ENCODE measurements at places on chromosomes 12 and 14.
A peak's percentile ranks its signal among the peaks of the same experiment; 100 is the strongest.

DNA sequence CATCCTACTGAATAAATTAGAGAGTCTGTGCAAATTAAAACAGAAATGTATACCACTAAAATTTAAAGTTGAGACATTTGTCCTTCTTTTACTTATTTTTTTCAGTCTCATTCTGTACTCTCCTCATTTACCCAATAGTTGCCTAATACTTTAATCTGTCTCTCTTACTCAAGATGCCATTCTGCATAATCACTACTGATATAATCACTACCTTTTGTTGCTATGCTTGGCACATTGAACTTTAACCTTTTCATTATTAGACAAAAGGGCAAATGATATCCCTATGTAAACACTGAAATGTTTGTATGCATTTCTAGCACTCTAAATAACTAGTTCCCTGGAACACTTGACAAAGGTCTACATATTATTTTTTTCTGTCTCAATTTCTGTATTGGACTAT, 1108.3 kb upstream of the FLRT2 start:
- DNase-seq = no peak

- DNase-seq = no peak
Measured at GRCh38 chr14:102471921-102472790, 37.4 kb downstream of the ANKRD9 start.

DNA sequence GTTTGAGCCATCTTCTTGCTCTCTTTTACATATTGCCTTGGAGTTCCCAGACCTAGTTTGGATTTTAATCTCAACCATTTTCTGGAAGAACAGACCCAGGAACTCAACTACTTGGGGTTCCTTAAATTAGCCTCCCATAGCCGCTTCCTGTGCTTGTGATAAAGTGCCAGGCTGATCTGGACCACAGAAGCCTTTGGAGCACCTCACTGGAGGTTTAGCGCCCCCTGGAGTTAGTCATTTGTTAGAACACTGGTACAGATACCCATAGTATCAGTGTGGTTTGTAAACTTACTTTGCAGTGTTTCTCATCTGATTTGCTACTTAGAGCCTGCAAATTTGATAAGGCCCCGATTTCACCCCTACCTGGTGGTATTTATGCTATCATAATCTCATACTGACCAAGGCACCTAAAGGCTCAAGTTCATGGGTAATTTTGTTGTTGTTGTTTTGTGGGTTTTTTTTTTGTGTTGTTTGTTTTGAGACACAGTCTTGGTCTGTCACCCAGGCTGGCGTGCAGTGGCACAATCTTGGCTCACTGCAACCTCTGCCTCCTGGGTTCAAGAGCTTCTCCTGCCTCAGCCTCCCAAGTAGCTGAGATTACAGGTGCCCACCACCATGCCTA, 3.7 kb downstream of the UNC119B start:
- no peak for DNase-seq

GRCh38 chr12:71746974-71747611, 7.6 kb upstream of the RAB21 start:
- DNase-seq = no peak

DNA sequence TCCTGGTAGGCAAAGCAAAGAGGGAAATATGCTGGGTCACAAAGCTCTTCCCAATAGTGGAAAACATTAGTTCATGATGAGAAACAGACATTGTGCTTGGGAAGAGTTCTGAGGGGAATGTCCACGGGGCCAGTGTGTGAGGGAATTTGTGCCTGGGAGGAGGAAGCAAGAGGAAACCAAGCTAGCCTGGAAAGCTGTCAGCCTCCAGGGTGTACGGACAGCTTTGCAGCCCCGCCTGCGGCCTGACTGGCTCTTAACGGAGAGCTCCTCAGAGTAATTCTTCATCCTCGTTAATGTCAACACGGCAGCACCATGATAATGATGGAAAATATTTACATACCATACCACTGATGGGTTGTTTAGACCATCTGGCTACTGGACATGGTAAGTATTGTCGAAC, 32.4 kb downstream of the PITPNM2 start:
- no peak for DNase-seq

DNA sequence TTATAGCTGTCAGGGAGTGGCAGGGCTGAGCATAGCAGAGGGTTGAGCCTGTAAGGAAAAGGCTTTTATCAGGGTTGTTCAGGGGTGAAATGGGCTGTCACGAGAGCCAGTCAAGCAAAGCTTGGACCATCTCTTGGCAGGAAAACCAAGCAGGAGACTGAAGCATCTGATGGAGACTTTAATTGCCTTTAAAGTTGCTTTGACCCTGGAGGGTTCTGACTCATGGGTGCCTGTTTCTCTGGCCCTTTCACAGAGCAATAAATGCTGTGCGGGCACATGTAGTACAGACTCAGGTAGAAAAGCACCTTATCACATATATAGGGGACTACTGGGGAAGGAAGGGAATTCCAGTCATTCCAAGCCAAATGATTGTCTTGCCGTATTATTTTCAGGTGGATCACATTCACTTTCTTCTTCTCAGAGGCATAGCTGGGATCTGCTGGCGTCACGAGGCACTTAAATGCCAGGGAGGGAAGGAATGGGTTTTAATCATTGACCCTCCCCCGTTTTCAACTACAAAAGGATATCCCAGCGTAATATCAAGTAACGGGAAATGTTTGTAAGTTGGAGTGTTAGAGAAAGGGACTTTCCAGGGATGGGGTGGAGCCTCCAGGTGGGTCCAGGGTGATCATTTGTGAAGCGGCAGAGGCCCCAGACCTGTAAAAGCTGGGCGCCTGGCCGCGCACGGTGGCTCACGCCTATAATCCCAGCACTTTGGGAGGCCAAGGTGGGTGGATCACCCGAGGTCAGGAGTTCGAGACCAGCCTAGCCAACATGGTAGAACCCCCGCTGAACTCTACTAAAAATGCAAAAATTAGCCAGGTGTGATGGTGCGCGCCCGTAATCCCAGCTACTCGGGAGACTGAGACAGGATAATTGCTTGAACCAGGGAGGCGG, 34.9 kb downstream of the PLEKHD1 start:
- peak; percentile 7 for DNase-seq

DNA sequence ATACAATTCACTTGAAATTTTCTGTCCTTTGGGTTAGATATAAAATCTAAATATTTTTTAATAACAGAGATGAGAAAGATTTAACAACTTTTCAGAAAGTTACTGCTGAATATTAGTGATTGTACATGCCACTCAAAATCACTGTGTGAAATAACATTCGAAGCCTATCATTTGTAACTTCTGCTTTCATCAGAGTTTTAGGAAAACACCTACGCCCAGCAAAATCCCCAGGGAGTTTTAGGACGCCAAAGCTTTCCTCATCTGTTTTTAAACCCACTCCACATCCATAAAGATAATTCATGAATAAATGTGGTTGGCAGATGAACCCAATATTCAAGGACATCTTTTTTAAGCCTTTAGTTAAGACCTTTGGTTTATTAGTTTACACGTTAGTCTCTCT, 23.9 kb downstream of the TC2N start:
- no peak for DNase-seq

DNA sequence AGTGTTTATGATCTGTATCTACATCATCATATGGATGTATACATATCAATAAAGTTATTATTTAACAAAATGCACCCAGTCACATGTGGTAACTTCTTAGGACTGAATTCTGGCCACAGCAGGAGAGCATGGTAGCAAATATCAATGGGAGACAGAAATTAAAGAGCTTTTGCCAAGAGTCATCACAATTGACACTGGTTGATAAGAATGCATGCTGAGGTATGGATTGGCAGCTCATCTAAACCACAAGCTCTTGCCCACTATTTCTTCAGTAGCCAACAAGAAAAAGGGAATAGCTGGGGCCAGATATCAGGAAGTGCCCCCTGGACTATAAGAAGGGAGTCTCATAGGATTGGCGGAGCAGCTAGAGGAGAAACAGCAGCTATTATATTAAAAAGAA, 9.4 kb upstream of the PTGR2 start:
- no peak for DNase-seq

DNA sequence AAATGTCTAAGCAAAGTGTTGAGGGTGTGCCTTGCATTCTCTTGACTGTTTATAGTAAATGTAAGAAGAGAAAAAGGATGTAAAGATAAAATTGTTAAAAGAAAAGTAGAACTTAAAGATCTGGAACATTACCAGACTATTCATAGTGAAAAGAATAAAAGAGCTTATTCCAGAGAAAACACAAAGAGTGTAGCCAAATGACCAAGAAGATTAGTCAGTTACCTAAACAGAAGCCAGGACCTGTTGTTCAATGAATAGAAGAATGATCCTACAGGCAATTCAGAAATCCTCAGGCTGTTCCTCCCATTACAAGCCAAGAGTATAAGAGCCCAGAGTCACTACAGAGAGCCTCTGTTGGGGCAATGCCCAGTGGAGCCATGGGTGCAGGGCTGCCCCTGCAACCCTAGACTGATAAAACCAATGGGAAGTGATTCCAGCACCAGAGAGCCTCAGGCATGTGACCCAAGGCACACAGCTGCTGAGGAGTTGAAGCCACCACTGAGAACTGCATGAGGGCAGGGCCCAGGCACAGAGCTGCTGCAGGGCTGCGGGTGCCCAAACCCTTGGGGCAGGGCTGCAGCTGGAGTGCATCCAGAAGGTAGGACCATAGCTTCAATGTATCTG, 91.1 kb upstream of the SLC38A4 start:
- DNase-seq = no peak

- no peak for DNase-seq
Measured at GRCh38 chr12:75260316-75260715, 50.7 kb upstream of the KCNC2 start.

- DNase-seq = peak; percentile 90
Measured at GRCh38 chr12:47773062-47773857, at the start of gene SLC48A1. Gene SLC48A1, plus strand, starts transcription at chr12:47773238. Its CDS starts 67 bp downstream, at chr12:47773305.

GRCh38 chr12:26331960-26332359, 136.6 kb downstream of the SSPN start:
- no peak for DNase-seq

DNA sequence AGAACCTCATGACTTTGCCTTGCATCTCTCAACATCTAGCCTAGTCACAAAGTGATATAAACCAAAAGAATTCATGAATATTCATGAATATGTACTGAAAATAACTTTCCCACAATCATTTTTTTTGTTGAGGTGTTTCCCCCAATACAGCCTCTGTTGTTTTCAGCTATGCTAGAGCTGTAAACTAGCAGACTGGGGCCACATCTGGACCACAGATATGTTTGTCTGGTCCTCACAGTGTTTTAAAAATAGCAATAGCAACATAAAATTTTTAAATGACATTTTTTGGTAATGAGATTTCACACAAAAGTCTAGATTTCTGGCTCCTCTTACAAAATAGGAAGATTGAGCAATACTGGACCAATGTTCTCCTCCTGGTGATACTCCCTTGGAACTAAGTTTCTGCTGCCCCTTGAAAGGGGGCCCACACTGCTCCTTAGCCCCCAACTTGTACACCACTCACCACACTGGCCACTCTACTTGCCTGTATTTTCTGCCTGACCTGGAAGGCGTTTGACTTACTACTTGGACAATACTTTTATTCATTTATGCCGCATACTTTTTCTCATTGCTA, 81.2 kb downstream of the BMP4 start:
- DNase-seq = no peak

GRCh38 chr12:19964549-19964948, 403.8 kb upstream of the PDE3A start:
- DNase-seq = no peak

DNA sequence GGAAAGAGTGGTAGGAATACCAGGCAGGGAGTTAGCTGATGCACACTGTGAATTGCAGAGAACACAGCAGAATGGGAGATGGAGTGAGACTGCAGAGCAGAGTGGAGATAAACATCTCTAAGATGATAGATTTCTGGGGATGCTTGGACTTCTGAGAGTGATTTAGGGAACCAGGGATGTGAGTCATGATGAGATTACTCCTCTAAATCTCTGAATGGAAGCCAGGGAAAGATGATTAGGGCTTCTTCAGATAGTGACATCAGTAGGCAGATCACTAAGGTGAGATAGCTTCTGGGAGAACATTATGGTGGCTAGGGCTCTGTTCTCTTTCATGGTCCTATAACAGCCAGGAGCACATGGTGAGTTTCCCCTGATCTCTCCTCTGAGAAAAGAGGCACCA, 501.5 kb upstream of the USP15 start:
- DNase-seq = no peak

- DNase-seq = no peak
Measured at GRCh38 chr14:76677534-76678145, 83.6 kb upstream of the VASH1 start.

DNA sequence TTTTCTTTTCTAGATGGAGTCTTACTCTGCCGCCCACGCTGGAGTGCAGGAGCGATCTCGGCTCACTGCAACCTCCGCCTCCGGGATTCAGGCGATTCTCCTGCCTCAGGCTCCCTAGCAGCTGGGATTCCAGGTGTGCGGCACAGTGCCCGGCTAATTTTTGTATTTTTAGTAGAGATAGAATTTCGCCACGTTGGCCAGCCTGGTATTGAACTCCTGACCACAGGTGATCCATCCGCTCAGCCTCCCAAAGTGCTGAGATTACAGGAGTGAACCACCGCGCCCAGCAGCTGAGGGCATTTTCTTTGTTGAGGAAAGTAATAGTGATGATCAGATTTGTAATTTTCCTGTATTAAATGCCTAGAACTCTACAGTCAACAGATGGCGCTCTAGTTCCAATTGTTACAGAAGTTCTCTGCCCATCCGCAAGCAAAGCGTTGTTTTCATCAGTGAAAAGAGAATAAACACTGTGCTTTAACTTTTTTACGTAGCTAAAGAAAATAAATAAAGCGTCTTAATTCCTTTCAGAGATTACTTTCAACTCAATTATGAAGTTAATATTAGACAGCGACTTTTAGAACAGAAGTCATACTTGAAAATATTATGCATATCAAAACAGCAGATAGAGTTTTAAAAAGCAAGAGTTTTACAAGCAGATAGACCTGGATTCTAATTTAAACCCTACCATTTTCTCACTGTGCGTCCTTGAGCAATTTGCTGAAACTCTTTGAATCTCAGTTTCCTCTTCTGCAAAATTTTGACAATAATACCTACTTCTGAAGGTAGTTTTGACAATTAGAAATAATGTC, 335.1 kb downstream of the DUSP6 start:
- no peak for DNase-seq

DNA sequence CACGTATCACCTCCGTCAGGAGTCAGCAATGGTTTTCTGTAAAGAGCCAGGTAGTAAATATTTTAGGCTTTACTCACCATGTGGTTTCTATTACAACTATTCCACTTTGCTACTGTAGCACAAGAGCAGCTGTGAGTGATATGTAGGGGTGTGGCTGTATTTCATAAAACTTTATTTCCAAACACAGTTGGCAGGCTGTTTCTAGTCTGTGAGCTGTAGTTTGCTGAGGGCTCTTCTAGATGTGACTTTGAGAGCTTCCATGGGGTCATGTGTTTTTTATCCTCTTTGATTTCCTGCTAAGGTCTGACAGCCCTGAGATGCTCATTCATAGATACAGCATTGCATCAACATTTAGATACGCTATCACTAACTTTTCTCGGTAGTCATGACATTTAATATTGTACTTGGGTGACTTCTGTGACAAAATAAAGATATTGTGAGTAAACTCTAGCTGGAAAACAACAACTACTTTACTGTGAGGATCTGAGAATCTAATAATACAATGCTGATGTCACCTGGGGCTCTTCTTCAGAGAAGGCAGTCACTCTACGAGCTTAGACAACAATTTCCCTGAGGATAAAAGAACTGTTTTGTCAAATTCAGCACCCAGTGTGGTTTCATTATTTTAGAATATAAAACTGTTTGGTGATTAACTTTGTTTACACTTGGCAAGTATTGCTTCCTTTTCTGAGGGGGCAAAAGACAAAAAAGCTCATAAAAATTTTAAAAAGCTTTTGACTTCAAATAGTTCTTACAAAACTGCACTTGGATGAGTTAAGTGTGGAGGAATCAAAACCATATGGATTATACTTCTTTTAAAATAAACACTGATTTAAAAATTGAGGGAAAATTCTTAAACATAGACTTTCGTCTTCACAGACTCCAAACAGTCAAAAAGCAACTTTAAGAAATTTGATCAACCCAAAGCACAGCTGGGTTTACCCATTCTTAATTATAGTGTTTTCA, 231.2 kb upstream of the DCN start:
- no peak for DNase-seq
